ENCODE measurements at places on chromosomes 1 and 21.

GRCh38 chr21:23695443-23695842, 1911.8 kb downstream of the MRPL39 start:
- DNase-seq: no peak

DNA sequence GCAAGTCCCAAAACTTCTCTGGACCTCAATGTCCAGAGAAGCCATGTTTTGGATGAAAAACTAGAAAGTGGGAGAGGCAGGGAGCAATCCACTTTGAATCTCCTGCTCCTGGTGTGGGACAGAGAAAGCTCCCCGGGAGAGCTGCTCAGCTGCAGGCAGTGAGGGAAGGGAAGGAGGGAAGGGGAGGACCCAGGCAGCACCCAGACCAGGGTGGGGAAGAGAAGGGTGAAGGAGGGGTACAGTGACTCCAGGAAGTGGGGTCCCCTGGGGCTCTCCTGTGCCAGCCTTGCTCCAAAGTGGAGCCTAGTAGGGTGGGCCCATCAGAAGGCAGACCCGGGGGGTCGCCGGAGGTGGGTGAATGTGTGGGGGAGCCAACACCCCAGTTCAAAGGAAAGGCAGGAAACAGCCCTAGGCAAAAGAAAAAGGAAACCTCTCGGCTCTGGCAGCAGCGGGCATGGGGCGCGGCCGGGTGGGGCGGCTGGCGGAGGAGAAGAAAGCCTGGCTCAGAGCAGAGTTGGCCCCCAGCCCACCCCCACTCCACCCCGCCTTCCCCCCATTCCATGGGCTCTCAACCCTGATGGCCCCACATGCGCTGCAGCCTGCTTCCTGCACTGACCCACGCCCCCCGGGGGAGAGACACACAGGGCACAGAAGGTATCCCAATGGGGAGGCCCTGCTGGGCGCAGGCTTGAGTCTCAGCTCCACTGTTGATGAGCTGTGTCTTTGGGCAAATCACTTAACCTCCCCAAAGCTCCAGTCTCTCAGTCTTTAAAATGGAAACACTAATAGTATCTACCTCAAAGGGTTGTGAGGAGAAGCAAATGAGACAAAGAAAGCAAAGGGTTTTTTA, 5.7 kb downstream of the LGR6 start:
- no peak for DNase-seq

DNA sequence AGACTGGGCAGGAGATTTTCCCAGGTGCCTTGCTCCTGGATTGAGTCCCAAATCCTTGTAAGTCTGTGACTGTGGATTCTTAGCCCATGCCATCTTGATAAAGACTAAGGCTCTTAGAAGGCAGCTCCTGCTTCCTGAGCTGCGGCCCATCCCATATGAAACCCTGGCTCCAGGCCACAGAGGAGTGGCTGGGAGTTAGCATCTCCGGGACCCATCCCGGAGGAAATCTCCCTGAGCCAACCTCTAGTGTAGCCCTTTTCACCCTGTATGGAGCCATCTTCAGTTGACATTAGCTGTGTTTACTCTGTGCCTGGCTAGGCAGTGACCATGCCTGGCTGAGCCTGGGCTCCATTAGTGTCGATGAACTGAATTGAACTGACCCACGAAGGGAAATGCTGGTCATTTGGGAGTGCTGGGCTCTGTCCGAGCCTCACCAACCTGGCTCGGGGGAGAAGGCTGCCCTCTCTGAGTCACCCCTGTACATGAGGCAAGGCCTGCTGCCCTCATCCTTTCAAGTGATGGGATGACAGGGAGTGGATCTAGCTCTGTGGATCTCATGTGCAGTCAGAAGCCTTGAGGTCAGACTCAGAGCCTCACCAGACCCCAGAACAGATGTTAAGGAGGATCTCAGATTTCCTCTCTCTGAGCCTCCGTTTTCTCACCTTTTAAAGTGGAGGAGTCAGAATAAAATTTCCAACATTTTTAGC, 37.5 kb downstream of the LGR6 start:
- DNase-seq: no peak

GRCh38 chr1:90413519-90413918, 303.6 kb downstream of the BARHL2 start:
- DNase-seq: no peak

DNA sequence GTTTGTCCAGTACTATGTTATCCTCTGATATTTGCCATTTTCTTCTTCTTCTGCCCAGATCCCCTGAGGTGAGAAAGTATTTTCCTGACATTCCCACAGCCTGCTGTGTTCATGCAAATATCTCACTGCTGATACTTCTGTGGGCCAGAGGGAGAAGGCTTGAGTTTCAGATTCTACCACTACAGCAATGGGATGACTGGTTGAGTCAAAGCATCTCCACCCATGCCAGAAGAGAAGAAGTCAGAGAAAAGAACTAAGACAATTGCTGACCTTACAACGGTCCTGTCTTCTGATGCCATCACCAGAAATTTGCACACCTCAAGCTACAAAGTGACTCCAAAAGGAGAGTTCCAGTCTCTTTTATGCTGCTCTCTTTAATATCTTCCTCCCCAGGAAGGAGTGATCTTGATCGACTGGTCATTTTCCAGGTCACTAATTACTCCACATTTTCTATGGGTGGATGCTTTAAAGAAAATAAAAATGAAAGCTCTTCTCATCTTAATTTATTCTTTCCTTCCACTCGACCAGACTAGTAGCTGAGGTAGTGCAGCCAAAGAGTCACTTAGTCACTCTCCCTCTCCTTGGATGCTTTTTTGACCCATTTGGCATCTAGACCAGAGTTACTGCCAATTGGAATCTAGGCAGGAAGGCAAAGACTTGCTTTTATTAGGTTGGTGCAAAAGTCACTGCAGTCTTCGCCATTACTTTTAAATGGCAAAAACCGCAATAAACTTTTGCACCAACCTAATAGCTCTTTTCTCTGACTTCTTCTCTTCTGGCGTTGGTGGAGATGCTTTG, 195.1 kb downstream of the PTPRC start:
- DNase-seq: no peak

- no peak for DNase-seq
Observed at GRCh38 chr21:35538386-35538785, 489.3 kb upstream of the RUNX1 start.

DNA sequence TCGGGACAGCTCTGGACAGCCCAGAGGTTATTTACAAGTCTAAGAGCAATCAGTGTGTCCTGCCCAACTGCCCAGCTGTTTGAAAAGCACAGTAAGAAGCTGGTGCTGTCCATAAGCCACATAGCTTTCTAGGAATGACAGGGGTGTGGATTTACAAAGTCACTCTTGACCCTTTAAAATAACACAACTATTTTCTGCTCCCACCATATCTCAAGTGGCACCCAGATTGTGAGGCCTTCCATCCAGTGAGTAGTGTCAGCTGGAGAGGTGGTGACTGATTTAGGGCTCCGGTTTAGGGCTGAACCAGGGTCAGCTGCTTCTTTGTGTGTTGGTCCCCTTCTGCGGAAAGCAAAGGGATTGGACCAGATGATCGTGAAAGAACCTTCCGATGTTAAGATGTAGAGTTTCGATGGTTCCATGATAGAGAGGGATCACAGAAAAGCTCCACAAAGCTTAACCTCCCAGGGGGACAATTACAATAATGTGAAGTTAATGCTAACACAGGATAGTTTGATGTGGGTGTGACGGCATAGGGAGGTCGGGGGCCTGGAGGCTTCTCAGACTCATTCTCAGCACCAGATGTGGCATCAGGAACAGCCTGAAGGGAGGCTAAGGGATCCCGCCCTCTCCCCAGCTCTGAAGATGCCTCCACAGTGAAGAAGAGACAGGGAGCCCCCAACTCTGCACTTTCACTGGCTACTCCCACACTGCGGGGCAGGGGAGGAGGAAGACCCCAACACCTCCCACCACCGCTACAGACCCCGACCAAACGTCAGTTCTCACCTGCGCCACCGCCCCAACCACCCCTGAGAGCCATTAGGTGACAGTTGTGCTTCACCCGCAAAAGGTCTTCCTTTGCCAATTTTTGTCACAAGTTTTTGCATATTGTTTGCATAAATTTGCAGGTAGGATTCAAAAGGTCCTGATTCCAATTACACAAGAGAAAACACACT, 40.6 kb downstream of the LRRC3 start:
- peak; percentile 79 for DNase-seq

GRCh38 chr1:85267313-85267712, 7.9 kb upstream of the C1orf52 start:
- DNase-seq: no peak

DNA sequence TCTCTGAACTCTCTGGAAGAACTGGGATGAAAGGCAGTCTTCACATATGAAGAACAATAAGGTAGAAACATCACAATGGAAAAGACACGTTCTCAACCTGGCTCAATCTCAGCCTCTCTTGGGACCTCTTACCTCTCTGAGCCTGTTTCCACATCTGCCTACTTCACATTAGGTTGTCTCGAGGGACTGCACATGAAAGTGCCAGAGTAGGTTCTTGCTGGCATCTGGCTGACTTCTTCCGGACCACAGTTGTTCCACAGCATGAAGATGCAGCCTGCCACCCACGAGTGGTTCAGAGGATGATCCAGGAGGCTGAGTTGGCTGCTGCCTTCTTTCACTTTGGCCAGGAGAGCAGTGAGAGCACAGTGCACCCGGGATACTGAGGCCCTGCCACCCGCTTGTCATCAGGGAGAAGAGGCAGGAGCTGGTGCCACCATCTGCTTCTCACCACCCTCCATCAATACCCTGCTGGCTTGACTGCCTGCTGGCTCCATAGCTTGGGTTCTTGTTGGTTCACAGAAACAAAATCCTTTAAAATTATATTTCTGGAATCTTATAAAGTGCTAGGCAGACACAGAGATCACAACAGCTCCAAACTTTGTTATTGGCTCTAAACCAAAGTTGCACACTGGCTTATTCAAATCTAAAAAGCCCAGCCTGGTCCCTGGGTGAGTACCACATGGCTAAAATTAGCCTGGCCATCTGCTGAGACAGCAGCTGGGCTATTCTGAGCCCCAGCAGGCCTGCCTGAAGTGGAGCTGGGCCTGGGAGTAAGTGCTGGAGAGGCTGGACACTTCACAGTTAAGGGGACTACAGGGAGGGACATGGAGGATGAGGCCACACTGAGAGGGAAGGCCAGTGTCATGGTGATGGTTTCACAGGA, 46.9 kb upstream of the LIN9 start:
- DNase-seq: no peak

DNA sequence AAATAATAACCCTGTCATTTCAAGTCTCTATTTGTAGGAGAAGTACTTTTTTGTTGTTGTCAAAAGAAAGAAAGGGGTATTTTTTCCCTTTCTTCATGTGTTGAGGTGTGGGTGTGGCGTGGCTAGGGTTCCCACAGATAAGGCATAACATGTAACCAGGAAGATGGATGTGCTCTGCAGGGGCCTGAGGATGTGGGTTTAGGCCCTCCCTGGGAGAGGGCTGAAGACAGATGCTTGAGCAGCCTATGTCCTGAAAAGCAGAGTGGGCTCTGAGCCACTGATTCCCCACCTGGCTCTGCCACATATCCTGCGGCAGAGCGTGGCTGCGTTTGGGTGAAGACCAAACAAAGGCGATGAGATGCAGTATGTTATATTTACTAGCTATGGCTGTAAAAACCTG, 13.9 kb upstream of the ADAR start:
- no peak for DNase-seq

- no peak for DNase-seq
Observed at GRCh38 chr1:227066999-227067398, 126.9 kb downstream of the COQ8A start.

GRCh38 chr1:36386265-36387140, 779 bp upstream of the STK40 start:
- peak; percentile 76 for DNase-seq

GRCh38 chr1:182215764-182216163, 154.3 kb upstream of the ZNF648 start:
- DNase-seq: no peak

DNA sequence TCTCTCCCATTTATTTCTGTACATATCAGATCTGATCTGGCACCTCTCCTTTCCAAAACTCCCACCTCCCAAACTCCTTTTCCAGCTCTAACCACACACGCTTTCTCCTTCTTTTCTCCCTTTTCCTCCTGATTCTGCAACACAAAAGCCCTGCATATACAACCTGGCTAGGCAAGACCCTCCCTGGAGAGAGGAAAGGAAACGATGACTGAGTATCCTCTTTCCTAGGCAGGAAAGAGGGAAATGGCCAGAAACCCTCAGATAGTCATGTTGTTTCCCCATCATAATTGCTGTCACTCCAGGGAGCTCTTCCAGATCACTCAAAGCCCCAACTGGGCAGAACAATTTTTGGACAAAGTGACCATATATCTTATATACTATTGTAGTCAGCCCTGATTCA, 32.3 kb upstream of the PRELP start:
- DNase-seq: no peak

GRCh38 chr1:162716123-162716522, 74.4 kb upstream of the HSD17B7 start:
- no peak for DNase-seq

DNA sequence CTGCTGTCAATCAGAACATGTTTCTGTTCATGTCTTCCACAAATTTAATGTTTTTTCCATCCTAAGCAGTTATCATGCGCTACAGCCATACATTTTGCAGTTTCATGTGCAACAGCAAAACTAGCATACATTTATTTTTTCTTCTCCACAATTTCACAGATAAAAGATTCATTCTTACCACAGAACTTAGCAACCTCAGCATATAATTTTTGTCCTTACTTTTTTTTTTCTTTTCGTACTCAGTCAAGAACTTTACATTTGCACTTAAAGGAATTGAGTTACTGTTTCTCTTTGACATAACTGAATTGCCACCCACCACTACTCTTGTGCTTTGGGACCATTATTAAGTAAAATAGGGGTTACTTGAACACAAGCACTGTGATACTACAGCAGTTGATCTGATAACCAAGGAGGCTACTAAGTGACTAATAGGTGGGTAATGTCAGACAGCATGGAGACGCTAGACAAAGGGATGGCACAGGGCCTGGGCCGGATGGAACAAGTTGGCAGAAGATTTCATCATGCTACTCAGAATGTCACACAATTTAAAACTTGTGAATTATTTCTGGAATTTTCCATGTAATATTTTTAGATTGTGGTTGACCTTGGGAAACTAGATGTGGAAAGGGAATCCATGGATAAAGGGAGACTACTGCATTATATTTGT, 50.2 kb upstream of the LHX8 start:
- DNase-seq: no peak

DNA sequence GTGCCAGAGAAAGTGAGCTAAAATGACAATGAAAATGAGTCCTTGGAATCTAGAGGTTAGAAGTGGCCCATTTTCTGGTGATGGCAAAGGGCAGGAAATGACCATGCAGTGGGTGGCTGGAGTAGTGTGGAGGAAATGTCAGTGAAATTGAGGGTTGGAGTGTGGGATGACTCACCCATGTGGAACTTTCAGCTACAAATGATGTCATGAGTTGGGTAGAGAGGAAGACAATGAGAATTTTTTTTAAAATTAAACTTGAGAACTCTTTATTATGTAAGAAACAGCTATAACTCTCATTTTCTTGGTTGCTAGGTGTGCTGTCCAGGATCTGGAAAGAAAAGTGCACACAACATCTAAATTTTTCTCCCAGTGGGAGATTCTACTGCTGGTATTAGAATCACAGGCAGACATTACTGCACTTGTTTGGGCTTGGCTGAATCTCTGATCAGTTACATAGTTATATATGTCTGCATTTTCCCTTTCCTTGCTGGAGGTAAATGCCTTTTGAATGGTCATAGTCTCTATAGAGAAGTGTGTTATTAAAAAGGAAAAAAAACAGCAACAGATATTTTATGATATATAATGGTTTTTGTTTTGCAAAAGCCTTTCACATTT, 56.8 kb upstream of the GNG12 start:
- DNase-seq: no peak

GRCh38 chr1:177753655-177754054, 216.2 kb downstream of the SEC16B start:
- DNase-seq: no peak

Data from NCI-H526 (cell line).